Fibroblast of the aortic adventitia (primary cell): ENCODE measurements at places on chromosomes 5 and 9.

DNA sequence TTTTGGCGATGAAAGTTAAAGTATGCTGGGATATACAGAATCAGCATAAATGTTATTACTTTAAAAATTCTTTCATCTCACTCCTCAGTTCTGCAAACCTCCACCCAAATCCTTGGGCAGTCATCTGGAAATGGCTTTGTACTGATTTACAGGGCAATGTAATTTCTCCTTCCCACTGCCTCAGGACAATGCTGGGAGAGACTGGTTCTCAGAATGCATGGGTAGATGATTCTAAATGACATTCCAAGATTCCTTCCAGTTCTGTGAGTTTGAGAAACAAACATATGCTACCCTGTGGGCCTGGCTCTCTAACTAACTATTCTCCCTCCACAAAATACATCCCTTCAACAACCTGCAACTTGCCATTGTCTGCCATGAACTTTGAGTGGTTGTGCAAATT is 7.5 kb upstream of the PSAT1 start:
- DNase-seq = no peak

DNA sequence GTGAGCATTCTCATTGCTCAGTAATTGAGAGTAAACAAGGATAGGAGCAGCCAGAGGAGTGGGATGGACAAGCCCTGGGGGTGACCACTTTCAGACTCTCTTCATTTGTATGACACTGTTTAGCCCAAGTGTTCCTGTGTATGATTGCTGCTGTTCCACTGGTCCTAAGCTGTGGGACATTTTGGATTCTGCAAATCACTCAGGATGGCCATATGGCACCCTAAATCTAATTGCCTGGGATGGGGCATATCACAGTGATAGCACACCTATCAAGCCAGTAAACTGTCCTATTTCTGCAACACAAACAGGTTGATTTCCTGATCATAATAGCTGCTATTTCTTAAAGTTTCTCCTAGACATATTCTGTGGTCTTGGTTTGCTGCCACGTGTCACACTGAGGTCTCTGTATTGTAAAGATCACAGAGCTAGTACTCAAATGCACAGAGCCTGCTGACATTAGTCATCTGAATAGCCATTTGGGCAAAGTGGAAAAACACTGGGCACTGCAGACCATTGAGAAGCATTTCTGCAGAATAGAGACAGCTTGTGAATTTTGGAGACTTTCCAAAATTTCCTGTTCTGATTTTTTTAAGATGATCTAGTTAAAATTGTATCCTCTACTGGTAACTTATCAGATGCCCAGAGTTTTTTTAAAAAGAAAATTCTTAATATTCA is 320.2 kb downstream of the RFX3 start:
- DNase-seq = no peak

GRCh38 chr9:36796671-36797419 is 224.2 kb downstream of the MELK start:
- DNase-seq = no peak

DNA sequence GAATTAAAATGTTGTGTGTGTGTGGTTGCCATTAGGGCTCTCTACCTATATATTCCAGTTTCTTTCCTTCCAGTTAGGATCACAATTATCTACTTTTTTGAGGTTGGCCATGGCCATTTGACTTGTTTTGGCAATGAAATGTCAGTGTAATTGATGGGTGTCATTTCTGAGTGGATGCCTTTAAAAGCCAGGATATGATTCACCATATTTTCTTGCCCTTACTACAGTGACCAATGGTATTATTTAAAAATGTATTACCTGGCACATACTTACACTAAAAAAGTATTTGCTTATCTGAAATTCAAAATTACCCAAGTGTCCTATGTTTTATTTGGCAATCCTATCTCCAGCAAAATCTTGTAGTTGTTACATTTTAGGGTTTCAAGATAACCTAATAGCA is 258.7 kb upstream of the ACTBL2 start:
- DNase-seq = no peak

GRCh38 chr9:27864644-27865438 is 291.6 kb upstream of the C9orf72 start:
- DNase-seq = no peak
